ENCODE measurements at places on chromosomes 11 and 22.

DNA sequence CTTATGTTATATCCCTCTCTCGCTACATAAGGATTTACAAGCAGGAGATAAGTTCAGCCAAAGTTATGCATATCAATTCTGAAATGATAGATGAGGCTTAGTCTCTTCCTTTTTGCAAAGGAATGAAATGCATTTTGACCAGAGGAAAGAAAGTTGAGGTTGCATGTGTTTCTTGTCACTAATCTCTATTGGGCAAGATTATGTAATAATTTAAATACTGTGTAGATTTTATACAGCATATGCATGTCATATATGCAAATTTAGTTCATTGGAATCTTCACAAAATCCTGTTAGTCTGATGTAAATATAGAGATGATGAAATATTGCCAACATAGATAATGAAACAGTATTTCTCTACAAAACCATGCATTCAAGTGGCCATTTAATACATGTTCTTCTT is 858.7 kb upstream of the RAG2 start:
- DNase-seq: no peak

- DNase-seq: no peak
These were observed 25.5 kb downstream of the SCGB1A1 start for GRCh38 chr11:62444236-62444833.

- DNase-seq: no peak
These were observed 11.4 kb upstream of the MPPED1 start for GRCh38 chr22:43400449-43400848.

DNA sequence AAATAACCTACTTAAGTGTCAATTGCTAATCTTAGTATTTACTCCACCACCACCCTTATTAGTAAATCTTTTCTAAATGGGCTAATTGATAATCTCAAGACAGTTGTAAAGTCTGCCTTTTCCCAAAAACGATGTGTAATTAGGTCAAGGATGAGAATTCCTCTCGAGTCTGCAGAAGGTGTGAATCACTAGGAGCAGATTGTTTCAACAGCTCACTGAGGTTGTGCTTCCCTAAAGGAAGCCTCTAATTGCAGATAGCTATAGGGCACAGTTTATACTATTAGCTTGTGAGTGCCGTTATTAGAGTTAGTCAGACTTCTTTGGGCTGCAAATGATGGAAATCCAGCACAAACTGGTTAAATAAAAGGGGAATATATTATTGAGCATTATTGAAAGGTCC is 84.9 kb downstream of the C11orf91 start:
- DNase-seq: no peak

DNA sequence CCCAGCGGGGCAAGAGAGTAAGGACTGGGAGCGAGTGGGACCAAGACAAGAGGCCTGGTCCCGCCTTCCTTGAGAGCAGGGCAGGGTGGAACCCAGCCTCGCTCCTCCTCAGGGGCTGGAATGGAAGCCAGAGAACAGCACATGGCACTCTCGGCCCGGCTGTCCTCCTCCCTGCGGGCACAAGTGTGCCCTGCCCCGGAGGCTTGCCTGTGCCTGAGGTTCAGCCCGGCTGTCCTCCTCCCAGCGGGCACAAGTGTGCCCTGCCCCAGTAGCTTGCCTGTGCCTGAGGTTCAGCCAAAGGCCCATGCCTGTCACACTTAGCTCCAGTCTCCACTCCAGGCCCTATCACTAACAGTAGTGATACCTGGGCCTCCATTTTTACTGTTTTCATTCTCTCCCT is 24.2 kb downstream of the SULT4A1 start:
- no peak for DNase-seq

GRCh38 chr22:27317096-27317495 is 484.5 kb downstream of the MN1 start:
- no peak for DNase-seq

DNA sequence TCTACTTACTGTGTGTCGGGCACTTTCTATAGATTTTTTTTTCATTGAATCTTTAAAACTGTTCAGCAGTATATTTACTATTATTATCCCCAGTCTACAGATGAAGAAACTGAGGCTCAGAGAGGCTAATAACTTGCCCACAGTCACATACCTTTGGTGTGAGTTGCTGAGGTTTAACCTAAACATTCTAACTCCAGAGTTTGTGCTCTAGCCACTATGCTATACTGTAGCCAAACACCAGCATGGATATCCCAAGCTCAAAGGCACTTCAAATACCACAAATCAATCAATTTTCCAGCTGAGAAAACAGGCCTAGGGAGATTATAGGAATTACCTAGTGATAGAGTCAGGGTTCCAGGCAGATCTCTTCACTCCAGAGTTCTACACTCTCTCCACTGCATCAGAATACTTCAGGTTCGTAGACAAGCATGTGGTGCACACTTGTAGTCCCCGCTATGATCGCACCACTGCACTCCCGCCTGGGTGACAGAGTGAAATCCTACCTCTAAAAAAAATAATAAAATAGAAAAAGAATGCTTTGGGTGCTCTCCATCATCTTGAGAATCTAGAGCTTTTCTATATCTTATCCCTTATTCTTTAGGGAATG is 20.4 kb upstream of the UPB1 start:
- DNase-seq: no peak

DNA sequence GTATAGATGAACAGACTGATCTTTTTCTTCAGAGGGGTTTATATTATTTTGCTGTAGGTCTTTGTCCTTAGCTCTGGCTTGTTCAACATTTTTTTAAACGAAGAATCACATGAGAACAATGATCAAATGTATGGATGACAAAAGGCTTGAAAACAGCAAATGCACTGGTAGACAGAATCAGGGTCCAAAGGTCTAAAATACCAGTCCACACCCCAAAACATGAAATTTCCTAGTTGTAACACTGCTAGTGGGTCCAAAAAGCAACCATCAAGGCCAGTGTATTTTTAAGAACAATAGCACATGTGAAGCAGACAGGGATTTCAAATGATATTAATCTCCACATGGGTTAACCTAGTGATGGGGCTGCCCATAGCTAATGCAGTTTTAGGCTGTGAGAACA is 162.0 kb downstream of the SWAP70 start:
- no peak for DNase-seq

- no peak for DNase-seq
These were observed 2.8 kb downstream of the CREBZF start for GRCh38 chr11:85661972-85662664.

DNA sequence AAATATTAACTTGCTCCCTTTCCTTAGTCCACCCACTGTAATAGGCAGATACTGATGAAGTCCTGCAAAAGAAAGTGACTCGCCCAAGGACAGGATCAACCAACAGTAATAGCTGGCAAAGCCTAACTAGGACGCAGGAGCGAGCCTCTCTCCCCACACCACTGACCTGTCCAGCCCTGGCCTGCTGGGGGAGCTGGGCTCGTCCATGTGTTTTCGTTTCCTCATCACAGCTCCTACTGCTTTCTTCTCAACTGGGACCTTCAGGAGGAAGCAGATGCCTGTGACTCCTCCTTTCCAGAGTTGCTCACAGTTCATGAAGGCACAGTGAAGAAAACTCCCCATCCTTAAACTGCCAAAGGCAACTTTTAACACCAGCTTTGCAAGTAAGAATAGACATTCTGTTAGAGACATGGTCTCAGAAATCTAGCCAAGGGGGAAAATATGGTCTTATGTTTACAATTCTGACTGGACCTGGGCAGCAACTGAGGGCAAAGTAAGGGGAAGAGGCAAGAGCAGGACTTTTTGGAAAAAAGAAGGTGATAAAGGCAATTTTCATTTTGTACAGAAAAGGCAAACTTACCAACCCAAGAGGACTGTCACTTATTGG is 11.6 kb upstream of the GPHA2 start:
- DNase-seq: no peak

DNA sequence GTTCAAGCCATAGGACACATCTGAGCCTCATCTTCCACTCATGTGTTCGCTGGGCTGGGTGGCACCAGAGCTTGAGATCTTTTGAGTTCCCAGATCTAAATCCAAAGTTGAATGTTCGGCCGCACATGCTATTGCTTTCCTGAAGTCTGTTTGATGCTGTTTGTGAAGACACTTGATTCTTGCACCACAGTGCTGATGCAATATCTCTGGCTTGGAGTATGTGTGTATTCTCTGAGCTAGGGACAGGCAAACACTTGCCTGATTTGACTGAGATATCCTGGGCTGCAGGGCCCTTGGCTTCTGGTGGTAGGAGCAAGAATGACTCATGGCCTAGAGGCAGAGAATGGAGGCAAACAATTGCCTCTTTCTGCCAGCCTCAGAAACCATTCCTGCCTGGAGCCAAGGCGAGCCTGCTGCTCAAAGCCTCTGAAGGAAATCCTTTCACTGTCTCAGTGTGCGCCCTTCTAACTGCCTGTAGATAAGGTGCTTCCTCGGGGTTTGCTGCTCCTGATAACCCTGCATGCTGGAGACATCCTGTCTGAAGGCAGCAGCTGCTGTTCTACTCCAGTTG is 73.0 kb downstream of the CYB5R2 start:
- no peak for DNase-seq

GRCh38 chr11:117828611-117829368 is 4.2 kb upstream of the FXYD2 start:
- DNase-seq: peak; percentile 56

- DNase-seq: no peak
These were observed 16.3 kb upstream of the GPR83 start for GRCh38 chr11:94417386-94417987.

- DNase-seq: no peak
These were observed 481 bp downstream of the ANGPTL5 start for GRCh38 chr11:101915791-101916291.
